ENCODE measurements at places on chromosomes 16 and 17.

- DNase-seq = no peak
These were observed 378.4 kb upstream of the CDH5 start for GRCh38 chr16:65988024-65988595.

- peak; percentile 21 for DNase-seq
These were observed 24.0 kb downstream of the USP31 start for GRCh38 chr16:23125277-23125676.

DNA sequence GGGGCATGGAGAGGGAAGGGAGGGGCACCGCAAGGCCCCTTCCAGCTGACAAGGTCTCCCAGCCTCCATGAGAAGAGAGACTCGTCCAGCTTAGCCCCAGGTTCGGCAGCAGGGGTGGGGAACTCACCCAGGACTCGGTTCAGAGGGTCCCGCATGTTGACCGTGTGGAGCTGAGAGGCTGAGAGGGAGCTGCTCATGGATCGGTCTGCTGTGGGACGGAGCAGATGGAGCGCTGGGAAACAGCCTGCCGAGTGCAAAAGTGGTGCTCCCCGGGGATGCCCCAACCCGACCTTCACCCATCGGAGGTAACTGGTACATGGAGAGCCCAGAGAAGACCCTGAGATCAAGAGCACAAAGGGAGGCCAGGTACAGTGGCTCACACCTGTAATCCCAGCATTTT lies 4.9 kb downstream of the CSF3 start:
- DNase-seq = no peak

DNA sequence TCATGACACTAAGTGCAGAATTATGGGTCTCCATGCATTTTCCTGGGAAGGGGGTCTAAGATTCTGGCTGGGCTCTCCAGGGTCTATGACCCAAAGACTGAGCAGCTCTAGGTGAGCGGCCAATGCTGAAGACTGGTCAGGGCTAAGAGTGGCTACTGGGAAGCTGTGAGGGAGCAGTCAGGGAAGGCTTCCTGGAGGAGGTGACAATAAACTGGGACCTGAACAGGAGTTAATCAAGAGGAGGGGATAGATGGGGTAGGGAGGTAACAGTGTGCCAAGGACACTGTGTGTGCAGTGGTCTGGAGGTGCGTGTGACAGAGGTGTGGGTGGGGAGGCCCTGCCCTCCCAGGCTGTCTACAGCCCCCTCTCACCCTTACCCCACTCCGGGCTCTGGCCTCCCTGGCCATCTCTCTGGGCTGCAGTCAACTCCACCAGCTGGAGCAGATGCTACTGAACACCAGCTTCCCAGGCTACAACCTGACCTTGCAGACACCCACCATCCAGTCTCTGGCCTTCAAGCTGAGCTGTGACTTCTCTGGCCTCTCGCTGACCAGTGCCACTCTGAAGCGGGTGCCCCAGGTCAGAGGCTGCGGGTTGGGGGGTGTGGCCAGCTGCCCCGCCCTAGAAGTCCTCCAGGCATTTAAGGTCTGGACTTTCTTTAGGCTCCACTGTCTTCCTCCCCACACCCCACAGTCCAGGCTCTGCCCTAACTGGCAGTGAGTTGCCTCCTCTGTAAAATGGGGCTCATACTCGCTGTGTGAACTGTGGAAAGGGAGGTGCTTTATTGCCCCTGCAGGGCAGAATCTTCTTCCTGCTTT lies 20.4 kb downstream of the ADGRG5 start:
- no peak for DNase-seq

- DNase-seq = no peak
These were observed 18.3 kb downstream of the MEAK7 start for GRCh38 chr16:84486126-84486525.

DNA sequence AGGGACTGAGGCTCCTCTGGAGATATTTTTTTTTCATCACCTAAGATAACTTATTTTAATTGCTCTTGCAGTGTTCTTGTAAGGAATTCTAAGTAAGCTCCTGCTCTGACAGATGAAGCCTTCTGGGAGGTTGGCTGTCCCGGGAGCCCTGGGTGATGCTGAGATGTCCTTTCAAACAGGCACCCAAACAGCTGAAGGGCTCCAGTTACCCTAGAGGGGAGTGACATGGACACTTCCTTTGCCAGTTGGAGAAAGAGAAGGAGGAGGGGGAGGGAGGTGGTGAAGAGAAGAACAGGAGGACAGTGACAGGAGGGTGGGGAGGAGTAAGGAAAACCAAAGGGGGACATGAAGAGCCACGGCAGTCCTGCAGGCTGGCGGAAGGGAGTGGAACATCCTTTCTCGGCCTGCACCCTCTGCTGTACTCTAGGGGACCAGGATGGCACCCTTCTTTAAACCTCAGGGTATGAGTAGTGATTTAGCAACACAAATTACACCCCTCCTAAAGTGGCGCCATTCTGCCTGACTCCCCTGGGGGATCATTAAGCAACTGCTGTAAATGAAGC lies 51.8 kb downstream of the MYH3 start:
- DNase-seq = no peak

GRCh38 chr17:29116804-29117753 lies 63.1 kb downstream of the MYO18A start:
- DNase-seq = peak; percentile 35
